ENCODE measurements at places on chromosomes 6 and 20.

- DNase-seq = no peak
Measured at GRCh38 chr6:73803562-73804241, 107.7 kb downstream of the CD109 start.

DNA sequence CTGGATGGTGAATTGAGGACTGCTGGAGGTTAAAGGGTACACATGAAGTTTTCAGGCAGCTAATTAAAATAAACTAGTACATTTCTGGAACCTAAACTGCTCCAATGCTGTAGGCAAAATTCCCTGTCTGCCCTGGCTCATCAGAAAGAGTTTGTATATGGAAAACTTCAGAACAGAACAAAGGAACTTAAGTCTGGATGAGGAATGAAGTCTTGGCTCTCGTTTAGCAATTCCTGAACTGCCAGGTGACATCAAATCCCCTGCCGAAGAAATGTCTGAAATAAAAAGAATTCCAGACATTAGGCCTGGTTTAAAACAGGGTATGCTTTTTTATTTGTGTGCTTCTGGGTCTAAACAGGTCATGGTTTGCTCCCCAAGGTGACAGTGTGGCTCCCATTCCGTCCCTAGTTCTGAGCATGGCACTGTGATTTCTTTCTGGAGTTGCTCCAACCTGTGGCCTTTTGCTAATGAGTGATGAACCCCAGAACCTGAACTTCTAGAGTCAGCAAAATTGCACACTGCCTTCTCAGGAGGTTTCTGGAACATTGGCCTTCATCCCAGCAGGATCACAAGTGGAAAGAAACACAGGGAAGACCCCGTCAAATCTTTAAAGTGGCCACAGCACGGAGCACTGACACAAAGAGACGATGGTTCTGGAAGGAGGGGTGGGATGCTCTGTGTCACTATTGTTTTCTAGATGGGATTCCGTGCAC lies 129.4 kb upstream of the NAA20 start:
- DNase-seq = no peak

- no peak for DNase-seq
Measured at GRCh38 chr20:9927224-9927623, 88.3 kb upstream of the PAK5 start.

- DNase-seq = no peak
Measured at GRCh38 chr20:59786801-59787537, 146.5 kb downstream of the SYCP2 start.

DNA sequence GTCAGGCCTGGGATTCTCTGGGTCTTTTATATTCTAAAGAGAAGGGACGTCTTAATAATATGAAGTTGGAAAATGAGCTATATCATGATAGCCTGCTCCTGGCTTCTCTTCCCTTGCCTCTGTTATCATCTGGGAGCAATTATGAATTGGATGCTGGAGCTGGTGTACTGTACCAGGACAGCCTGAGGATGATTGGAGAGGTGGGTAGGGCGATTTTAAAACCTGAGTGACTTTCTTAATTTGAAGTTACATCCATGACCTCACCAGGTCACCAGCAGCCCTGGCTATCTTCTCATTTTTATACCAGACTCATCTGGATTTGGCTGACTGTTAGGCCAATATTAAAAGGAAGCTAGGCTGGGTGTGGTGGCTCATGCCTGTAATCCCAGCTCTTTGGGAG lies 317.6 kb downstream of the CLIC5 start:
- DNase-seq = no peak

All from left renal pelvis (tissue), 4 donors.